ENCODE measurements at places on chromosomes 2 and 18. TPM values are rescaled to one million over a fixed set of nuclear protein-coding genes. Genes with fewer than 3 reads are reported as not detected.

FSIP2 gene
- 0.12 TPM for total RNA-seq

- ATAC-seq: no peak
Observed at GRCh38 chr2:231063347-231063746, 6.7 kb downstream of the PSMD1 start.

SLC66A3 gene
- total RNA-seq: 39.2 TPM

DNA sequence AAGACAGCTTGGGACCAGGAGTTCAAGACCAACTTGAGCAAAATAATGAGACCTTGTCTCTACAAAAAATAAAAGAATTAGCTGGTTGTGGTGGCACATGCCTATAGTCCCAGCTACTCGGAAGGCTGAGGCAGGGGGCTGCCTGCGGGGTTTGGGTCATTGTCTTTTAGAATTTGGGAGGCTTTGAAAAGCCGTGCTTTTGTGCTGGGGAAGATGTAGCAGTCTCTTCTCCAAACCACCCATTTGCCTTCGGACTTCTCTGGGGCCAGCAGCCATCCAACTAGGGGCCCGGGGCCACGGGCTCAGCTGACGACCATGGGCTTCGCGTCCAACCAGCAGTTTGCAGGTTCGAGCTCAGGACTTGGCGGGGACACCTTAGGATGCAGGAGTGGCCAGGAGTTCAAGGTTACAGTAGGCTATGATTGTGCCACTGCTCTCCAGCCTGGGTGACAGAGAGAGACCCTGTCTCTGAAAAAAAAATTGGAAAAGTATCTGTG is 6.3 kb downstream of the PJVK start:
- ATAC-seq: no peak

- no peak for ATAC-seq
Observed at GRCh38 chr2:119760237-119760955, 674 bp downstream of the PTPN4 start.

DNA sequence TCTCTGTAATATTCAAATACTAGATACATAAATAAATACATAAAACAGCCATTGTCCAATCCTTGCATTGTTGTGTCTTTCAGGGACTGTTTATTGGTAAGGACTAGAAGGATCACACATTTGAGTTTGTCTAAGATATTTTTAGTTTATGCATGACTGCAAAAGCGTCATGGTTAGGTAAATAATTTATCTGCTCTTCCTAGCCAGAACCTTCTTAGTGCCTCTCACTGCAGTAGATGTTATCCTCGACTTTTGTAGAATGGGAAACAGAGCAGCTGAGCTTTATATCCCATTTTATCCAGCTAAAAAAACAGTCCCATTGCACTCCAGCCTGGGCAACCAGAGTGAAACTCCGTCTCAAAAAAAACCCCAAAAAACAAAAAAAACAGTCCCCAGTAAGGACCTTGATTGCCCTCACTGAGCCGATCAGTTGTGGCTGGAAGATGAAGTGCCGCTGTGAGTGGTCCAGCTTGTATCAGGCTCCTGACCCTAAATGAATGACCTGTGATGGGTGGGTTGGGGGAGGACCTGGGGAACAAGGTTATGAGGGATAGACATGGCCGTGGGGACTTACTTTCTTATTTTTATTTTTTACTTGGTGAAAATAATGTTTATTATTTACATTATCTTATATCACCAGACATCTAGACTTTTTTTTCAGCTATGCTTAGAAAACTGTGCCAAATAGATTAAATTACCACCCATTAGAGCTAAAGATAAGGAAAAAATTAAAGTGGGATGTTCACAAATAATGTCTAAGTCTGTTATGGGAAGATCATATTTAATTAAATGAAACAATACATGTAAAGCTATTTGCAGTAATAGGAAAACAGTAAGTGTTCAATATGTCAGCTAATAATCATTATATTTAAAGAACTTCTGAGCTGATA is 10.9 kb upstream of the ADAM23 start:
- no peak for ATAC-seq

DNA sequence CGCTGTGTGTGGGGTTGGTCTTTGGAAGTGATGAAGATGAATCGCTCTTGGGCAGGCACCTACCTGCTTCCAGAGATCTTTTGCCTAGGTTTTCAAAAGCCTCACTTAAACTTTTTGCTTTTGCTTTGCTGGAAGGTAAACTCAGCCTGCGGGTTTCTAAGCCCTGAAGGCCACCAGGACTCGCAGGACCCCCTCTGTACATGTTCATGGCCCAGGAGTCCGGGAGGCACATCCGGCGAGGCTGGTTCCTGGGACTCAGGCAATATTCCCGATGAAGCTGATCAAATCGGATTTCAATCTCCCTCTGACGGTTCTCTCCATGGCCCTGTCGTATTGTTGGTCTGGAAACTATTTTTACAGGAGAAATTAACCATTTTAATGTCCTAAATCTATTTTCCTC is 13.2 kb downstream of the HJURP start:
- no peak for ATAC-seq

DNA sequence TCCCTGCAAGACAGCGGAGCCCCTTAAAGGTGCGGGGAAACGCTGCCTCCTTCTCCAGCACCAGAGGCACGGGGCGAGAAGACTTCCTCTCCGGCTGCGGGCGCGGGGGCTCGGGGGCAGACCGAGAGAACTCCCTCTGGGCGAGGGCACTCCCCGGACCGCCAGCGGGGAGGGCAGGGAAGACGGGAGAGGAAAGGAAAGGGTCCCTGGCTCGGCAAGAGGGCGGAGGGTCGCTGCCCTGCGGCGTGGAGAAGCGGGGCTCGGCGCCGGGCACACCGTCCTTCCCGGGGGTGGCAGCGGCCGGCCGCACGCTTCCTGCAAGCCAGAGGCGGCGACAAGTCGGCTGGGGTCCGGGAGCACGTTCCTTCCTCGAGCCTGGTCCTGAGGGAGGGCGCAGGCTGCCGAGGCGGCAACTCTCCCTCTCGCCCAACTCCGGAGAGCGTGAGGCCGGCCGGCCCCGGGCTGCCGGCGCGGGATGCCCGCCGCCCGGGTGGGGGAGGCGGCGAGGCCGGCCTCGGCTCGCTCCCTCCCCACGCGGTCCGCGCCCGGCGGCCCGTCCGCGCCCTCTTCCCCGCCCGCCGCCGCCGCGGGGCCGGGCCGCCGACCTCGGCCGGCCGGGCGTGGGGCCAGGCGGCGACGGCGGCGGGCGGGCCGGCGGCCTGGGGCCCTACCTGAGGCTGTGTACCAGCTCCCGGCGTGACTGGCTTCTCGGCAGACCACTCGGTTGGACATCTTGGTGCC is 1.1 kb downstream of the MEMO1 start:
- peak; percentile 33 for ATAC-seq

GRCh38 chr2:241885946-241886643 is 16.6 kb downstream of the RTP5 start:
- ATAC-seq: no peak

CNTNAP5 gene
- total RNA-seq: not detected

LOXHD1 gene
- total RNA-seq: 0.27 TPM

- no peak for ATAC-seq
Observed at GRCh38 chr2:162316590-162316989, 1.9 kb downstream of the IFIH1 start.

TTR gene
- not detected for total RNA-seq

- ATAC-seq: no peak
Observed at GRCh38 chr2:170361090-170361936, 183.4 kb downstream of the MYO3B start.

AOX1 gene
- total RNA-seq: 62.8 TPM

IL1RL2 gene
- total RNA-seq: not detected

SLC11A1 gene
- total RNA-seq: 23.0 TPM

GRCh38 chr18:48390641-48391040 is 18.5 kb downstream of the ZBTB7C start:
- ATAC-seq: no peak

- ATAC-seq: no peak
Observed at GRCh38 chr2:130156624-130157004, 11.7 kb upstream of the CCDC74B start.

CNGA3 gene
- total RNA-seq: 1.1 TPM

TSPYL6 gene
- not detected for total RNA-seq

Measured in gastroesophageal sphincter (tissue), 4 donors.